ENCODE measurements at places on chromosomes 2 and 18.
A peak's percentile ranks its signal among the peaks of the same experiment; 100 is the strongest.

DNA sequence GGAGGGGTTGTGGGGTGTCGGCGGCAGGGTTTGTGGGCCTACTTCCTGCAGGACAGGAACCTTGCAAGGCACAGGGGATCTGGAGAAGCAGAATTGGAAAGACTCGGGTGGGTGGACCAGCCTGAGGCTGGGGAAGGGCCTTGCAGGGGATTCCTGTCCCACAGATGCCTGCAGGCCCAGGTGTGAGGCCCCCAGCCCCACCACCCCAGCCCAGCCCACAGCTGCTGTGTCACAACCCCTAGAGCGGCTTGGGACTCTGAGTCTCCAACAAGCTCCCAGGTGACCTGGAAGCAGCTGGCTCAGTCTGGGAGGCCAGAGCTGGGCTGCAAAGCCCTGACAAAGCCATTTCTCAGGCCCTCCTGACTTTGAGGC lies 93.1 kb downstream of the ZFP36L2 start:
- no peaks in the 10 kb centered on the region for H3K27me3 ChIP-seq
- no peak for DNase-seq
- H3K4me3 ChIP-seq, result peak overlapping the region; percentile 14
- peaks cover 93% of the 10 kb centered on the region for H3K4me1 ChIP-seq
- peaks cover 5% of the 10 kb centered on the region for H3K36me3 ChIP-seq

- H3K36me3 ChIP-seq, result peaks cover 76% of the 10 kb centered on the region
- no peaks in the 10 kb centered on the region for H3K4me1 ChIP-seq
- DNase-seq, result no peak
- H3K4me3 ChIP-seq, result no peak overlapping the region
- H3K27ac ChIP-seq, result no peak overlapping the region
- H3K27me3 ChIP-seq, result no peaks in the 10 kb centered on the region
Observed at GRCh38 chr2:24899361-24899910, 20.6 kb downstream of the ADCY3 start.

- no peaks in the 10 kb centered on the region for H3K27me3 ChIP-seq
- no peak overlapping the region for H3K4me3 ChIP-seq
- peaks cover 41% of the 10 kb centered on the region for H3K4me1 ChIP-seq
- peak; percentile 7 for DNase-seq
- H3K27ac ChIP-seq, result peak overlapping the region; percentile 26
- peaks cover 7% of the 10 kb centered on the region for H3K36me3 ChIP-seq
Observed at GRCh38 chr18:59149007-59149406, 9.3 kb downstream of the SEC11C start.

DNA sequence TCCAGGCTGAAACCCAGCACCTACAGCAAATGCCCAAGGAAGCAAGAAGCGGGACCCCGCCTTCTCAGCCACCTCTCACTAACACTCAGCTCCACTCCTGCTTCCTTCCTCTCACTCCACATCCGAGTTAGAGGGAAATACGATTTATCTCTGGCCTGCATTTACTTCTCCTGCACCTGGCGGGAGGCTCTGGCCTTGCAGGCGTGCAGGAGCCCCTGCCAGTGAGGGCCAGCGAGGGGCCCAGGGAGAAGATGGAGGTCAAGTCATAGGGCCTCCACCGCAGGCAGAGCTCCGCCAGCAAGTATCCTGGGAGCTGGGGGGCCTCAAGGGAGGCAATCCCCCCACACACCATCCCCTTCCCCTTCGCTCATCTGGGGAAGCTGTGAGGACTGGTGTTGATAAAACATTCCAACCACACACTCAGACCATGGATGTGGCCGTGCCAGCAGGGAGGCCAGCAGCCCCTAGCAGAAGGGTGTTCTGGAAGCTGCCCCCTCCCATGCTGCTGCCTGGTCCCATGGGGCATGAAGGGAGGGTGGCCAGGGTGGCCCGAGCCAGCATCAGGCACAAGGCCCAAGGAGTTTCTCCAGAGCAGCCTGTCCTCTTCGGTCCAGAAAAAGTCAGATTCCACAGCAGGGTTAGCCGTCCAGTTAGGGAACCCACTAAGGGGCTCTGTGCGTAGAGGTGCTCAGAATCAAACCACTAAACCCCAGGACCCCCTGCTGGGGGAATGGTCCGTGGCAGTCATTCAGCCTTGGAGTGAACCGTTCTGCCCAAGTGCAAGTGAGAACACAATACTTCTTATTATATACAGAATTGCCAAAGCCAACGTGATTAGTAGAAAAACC lies 91.2 kb downstream of the HDAC4 start:
- peaks cover 2% of the 10 kb centered on the region for H3K36me3 ChIP-seq
- no peaks in the 10 kb centered on the region for H3K27me3 ChIP-seq
- H3K4me3 ChIP-seq, result no peak overlapping the region

- H3K27me3 ChIP-seq, result no peaks in the 10 kb centered on the region
- peaks cover 2% of the 10 kb centered on the region for H3K4me1 ChIP-seq
- H3K4me3 ChIP-seq, result no peak overlapping the region
- no peak overlapping the region for H3K27ac ChIP-seq
- no peaks in the 10 kb centered on the region for H3K36me3 ChIP-seq
Observed at GRCh38 chr18:6055711-6056110, 160.4 kb upstream of the TMEM200C start.

DNA sequence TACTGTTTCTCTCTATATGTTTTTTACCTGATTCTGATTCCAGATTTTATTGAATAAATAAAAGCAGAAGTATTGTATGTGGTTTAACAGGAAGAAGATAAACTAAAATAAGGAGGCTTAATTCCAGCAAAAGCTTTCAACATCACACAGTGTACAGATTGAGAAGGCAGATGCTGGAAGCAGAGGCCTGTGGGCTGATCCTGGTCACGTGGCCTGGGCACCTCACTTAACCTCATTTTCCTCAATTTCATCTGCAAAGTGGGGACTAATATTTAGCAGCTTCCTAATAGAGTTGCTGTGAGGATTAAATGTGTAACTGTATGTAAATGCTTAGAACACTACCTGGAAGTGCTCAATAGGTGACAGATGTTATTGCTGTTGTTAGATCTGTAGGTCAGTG lies 58.0 kb downstream of the CDCA7 start:
- H3K36me3 ChIP-seq, result no peaks in the 10 kb centered on the region
- H3K27ac ChIP-seq, result no peak overlapping the region
- DNase-seq, result no peak
- no peak overlapping the region for H3K4me3 ChIP-seq
- no peaks in the 10 kb centered on the region for H3K4me1 ChIP-seq

DNA sequence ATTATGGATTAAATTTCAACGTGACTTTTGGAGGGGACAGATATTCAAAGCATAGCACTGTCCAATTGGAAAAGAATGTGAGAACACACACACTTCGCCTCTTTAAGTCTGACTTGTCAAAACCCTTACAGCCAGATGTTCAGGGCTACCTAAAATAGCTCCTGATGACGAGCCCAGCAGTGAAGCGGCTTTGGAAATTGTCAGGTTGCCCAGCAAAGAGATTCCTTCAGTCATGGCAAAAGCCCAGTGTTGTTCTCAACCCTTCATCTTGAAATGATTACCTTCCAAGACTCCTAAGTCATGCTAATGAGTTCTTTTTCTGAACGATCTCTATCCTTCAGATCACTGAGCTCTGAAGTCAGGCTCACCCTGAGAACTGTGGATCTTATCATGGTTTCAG lies 436.6 kb downstream of the LRATD1 start:
- DNase-seq, result no peak
- peaks cover 3% of the 10 kb centered on the region for H3K27me3 ChIP-seq
- no peak overlapping the region for H3K27ac ChIP-seq
- H3K4me3 ChIP-seq, result no peak overlapping the region
- H3K36me3 ChIP-seq, result no peaks in the 10 kb centered on the region

- peaks cover 2% of the 10 kb centered on the region for H3K4me1 ChIP-seq
- no peak overlapping the region for H3K27ac ChIP-seq
Observed at GRCh38 chr2:50143822-50144575, 887.9 kb downstream of the NRXN1 start.

GRCh38 chr2:202773301-202773973 lies 98.1 kb downstream of the ICA1L start:
- no peak overlapping the region for H3K4me3 ChIP-seq
- H3K27me3 ChIP-seq, result no peaks in the 10 kb centered on the region
- peaks cover 5% of the 10 kb centered on the region for H3K4me1 ChIP-seq
- peaks cover 22% of the 10 kb centered on the region for H3K36me3 ChIP-seq
- DNase-seq, result no peak
- H3K27ac ChIP-seq, result no peak overlapping the region

GRCh38 chr2:109030870-109031475 lies 42.0 kb upstream of the EDAR start:
- H3K36me3 ChIP-seq, result peaks cover 7% of the 10 kb centered on the region
- H3K4me3 ChIP-seq, result peak overlapping the region; percentile 82
- H3K27ac ChIP-seq, result peak overlapping the region; percentile 86
- peaks cover 57% of the 10 kb centered on the region for H3K4me1 ChIP-seq

All from activated CD8-positive, alpha-beta T cell treated with anti-CD3 and anti-CD28 coated beads for 36 hours (primary cell).